ENCODE measurements at places on chromosomes 5 and 9.
A peak's percentile ranks its signal among the peaks of the same experiment; 100 is the strongest.

GRCh38 chr9:15416880-15417279, 5.8 kb upstream of the SNAPC3 start:
- H3K27ac ChIP-seq = no peak overlapping the region
- peaks cover 18% of the 10 kb centered on the region for H3K27me3 ChIP-seq
- H3K36me3 ChIP-seq = no peaks in the 10 kb centered on the region
- no peak overlapping the region for H3K4me3 ChIP-seq
- no peak for DNase-seq

DNA sequence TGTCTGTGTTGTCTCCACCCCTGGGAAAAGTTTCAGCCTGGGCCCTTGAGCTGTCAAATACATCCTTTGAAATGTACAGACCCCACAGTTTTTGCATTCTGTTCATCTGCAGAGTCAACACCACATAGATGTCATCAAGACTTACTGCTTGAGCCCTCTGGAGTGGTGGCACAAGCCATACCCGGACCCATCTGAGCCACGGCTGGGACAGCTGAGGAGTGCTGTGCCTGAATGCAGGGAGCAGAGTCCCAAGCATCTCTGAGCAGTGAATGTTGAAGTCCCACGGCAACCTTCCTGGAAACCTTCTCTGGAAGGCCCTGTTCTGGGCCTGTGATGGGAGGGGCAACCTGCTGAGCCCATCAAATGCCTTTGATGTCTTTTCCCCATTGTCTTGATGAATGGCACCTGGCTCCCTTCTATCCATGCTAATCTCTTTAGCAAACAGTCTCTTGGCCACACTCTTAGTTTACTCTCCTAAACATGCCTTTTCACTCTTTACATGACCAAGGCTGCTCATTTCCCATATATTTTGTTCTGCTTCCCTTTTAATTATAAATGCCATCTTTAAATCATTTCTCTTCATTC, 92.5 kb downstream of the ATPSCKMT start:
- H3K4me1 ChIP-seq = no peaks in the 10 kb centered on the region
- no peak overlapping the region for H3K4me3 ChIP-seq
- H3K27ac ChIP-seq = no peak overlapping the region
- no peaks in the 10 kb centered on the region for H3K36me3 ChIP-seq
- H3K27me3 ChIP-seq = peaks cover 2% of the 10 kb centered on the region

GRCh38 chr5:935510-936084, 42.9 kb downstream of the TRIP13 start:
- H3K27ac ChIP-seq = no peak overlapping the region
- no peaks in the 10 kb centered on the region for H3K36me3 ChIP-seq
- H3K4me3 ChIP-seq = no peak overlapping the region
- peaks cover 20% of the 10 kb centered on the region for H3K4me1 ChIP-seq
- DNase-seq = no peak
- no peaks in the 10 kb centered on the region for H3K27me3 ChIP-seq

DNA sequence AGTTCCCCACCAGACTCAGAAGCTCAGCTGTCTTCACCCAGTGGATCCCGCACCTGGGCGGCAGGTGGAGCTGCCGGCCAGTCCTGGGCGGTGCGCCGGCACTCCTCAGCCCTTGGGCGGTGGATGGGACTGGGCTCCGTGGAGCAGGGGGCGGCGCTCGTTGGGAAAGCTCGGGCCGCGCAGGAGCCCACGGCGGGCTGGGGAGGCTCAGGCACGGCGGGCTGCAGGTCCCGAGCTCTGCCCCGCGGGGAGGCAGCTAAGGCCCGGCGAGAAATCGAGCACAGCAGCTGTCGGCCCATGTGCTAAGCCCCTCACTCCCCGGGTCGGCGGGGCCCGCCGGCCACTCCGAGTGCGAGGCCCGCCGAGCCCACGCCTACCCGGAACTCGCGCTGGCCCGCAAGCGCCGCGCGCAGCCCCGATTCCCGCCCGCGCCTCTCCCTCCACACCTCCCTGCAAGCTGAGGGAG, 560.0 kb downstream of the BRINP1 start:
- no peak for DNase-seq
- H3K4me3 ChIP-seq = no peak overlapping the region
- no peaks in the 10 kb centered on the region for H3K4me1 ChIP-seq
- no peaks in the 10 kb centered on the region for H3K27me3 ChIP-seq

DNA sequence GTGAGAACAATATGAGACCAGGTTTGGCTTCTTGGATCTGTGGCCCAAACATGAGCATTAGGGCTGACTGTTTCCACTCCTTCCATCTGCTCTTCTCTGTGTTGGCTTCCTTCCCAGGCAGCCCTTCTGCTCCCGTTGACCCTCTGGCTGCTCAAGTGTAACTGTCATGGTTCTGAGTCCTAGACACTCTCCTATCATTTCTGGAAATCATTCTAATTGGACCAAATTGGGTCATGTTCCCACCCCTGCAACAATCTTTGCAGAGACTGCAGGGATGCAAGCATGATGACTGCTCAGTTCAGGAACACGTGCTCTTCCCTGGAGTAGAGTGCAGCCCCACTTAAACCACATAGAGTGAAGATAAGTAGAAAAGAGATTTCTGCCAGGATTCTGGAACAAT, 741.4 kb downstream of the TAF11L14 start:
- no peaks in the 10 kb centered on the region for H3K36me3 ChIP-seq
- H3K27me3 ChIP-seq = no peaks in the 10 kb centered on the region
- H3K4me1 ChIP-seq = no peaks in the 10 kb centered on the region
- DNase-seq = no peak
- no peak overlapping the region for H3K27ac ChIP-seq

GRCh38 chr5:167063788-167064187, 1227.7 kb upstream of the WWC1 start:
- no peak for DNase-seq
- H3K27me3 ChIP-seq = no peaks in the 10 kb centered on the region
- H3K4me1 ChIP-seq = no peaks in the 10 kb centered on the region
- H3K36me3 ChIP-seq = no peaks in the 10 kb centered on the region

- H3K27me3 ChIP-seq = no peaks in the 10 kb centered on the region
- no peak overlapping the region for H3K4me3 ChIP-seq
- DNase-seq = no peak
- no peak overlapping the region for H3K27ac ChIP-seq
- H3K4me1 ChIP-seq = no peaks in the 10 kb centered on the region
Observed at GRCh38 chr9:32706004-32706724, 70.7 kb upstream of the TAF1L start.

DNA sequence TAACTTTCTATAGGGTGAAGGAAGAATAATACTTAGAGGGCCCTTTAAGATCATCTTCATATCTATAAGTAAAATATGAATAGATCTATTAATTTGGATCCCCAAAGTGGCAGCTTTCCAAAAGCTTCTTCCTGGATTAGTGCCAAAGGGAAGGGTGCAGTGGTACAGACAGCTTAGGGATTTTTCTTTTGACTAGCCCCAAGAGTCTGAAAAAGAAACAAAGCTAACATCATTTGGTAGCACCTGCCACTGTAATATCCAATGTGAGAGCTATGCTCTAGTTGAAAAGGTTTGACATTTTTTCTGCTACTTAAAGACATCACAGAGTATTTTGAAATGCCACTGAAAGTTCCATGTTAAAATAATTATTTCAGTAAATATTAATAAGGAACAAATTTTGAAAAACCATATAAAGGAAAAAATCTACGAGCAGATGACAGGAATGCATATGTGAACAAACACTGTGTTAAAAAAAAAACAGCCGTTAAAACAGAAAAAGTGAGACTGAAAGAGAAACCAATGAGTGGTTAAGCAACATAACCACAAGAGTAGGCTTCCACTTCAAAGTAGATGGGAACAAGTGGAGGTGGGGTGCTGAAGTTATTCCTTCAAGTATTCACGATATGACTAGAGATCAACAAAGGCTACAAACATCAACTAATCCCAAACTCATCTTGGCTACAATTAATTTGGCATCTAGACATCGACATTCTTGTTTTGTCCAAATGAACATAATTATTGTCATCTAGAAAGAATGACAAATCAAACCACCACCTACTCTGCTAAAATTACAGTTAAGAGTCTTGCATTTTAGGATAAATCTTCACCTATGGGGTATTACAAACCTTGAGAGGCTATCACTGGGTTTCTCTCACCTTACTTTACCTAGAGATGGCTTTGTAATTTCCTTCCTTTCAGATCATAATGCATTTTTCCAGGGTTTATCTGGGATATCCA, 137.5 kb downstream of the CPLANE1 start:
- peak; percentile 36 for DNase-seq
- H3K27ac ChIP-seq = peak overlapping the region; percentile 70
- H3K36me3 ChIP-seq = peaks cover 56% of the 10 kb centered on the region
- peaks cover 37% of the 10 kb centered on the region for H3K4me1 ChIP-seq

DNA sequence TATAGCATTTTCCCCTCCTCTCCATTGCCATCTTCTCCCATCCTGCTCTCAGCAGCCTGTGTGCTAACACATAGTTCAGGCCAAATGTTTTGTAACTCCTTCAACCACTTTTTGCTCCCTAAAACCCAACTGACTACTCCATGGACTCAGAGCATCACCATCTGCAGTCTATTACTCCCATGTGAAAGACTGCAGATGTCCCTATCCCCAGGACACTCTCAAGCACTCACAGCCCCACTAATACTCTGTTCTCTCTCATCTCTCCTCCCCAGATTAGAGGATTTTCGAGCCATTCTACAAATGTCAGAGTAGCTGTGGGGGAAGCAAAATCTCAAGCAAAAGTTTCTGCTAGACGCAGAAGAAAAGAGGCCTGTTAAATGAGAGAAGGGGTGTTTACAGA, 99.3 kb downstream of the ITGA1 start:
- H3K27me3 ChIP-seq = peaks cover 10% of the 10 kb centered on the region
- no peak overlapping the region for H3K4me3 ChIP-seq
- H3K36me3 ChIP-seq = no peaks in the 10 kb centered on the region
- H3K4me1 ChIP-seq = no peaks in the 10 kb centered on the region

- no peak overlapping the region for H3K27ac ChIP-seq
- no peak for DNase-seq
- H3K27me3 ChIP-seq = no peaks in the 10 kb centered on the region
- H3K4me1 ChIP-seq = no peaks in the 10 kb centered on the region
- no peak overlapping the region for H3K4me3 ChIP-seq
Observed at GRCh38 chr5:12330381-12330780, 426.1 kb upstream of the CTNND2 start.

- H3K27ac ChIP-seq = no peak overlapping the region
- no peaks in the 10 kb centered on the region for H3K36me3 ChIP-seq
- H3K4me3 ChIP-seq = no peak overlapping the region
- peaks cover 21% of the 10 kb centered on the region for H3K4me1 ChIP-seq
- H3K27me3 ChIP-seq = peaks cover 5% of the 10 kb centered on the region
- no peak for DNase-seq
Observed at GRCh38 chr9:109478665-109479380, 19.3 kb downstream of the PTPN3 start.

GRCh38 chr5:14450018-14450524, 131.5 kb upstream of the OTULINL start:
- H3K36me3 ChIP-seq = peaks cover 11% of the 10 kb centered on the region
- no peak for DNase-seq
- H3K4me3 ChIP-seq = no peak overlapping the region
- H3K27me3 ChIP-seq = no peaks in the 10 kb centered on the region
- H3K27ac ChIP-seq = peak overlapping the region; percentile 70

DNA sequence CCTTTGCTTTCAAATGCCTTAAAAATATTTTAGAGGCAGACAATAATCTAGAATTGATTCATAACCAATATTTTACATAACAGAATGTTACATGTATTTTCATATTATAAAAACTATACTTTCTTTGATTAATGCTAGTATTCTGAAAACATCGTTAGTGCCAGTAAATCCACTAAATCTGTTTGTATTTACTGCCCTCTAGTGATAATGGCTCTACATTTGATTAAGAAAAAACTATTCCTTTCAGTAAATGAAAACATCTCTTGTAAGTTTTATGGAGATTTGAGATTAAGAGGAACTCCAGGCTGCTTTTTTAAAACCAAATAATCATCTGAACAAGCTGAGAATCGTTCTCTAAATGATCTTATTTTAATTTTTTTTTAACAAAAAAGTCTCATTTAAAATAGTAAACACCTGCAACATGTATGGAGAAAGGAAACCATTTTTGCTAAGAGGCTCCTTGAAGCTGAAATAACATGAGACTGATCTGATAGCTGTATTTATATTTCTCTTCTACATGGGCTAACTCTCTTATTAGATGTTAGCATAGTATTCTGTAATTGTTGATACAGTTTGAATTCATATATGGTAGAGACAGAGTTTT, 424.7 kb downstream of the RAB3C start:
- H3K36me3 ChIP-seq = peaks cover 59% of the 10 kb centered on the region
- H3K4me1 ChIP-seq = peaks cover 54% of the 10 kb centered on the region
- no peak overlapping the region for H3K27ac ChIP-seq
- H3K27me3 ChIP-seq = no peaks in the 10 kb centered on the region

DNA sequence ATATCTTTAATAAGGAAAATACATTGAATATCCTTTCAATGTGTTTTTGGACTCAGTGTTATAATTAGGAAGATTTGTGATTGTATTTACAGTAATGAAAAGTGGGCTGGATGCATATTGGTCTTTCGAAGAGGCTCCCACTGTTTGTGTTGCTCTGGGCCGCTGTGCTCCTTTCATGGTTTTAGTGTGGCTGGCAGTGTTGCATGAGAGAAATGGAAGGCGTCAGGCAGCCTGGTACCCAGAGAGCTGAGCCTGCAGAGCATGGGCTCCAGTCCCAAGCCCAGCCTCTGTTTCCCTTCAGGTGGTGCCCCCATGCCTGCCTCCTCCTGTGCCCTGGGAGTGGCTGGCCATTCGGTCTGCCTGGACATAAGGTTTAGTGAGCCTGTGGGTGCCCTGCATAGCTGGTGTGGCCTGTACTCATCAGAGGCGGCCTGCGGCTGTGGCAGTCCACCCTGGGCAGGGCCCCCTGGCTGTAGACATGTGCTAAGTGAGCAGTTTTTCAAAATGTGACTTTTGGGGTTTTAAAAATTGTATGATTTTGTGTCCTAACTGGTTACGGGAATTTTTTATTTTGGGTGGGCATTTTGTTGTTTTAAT, 27.4 kb upstream of the FAM120AOS start:
- H3K36me3 ChIP-seq = peaks cover 75% of the 10 kb centered on the region
- H3K4me1 ChIP-seq = peaks cover 26% of the 10 kb centered on the region
- no peak overlapping the region for H3K4me3 ChIP-seq
- no peaks in the 10 kb centered on the region for H3K27me3 ChIP-seq
- no peak overlapping the region for H3K27ac ChIP-seq

DNA sequence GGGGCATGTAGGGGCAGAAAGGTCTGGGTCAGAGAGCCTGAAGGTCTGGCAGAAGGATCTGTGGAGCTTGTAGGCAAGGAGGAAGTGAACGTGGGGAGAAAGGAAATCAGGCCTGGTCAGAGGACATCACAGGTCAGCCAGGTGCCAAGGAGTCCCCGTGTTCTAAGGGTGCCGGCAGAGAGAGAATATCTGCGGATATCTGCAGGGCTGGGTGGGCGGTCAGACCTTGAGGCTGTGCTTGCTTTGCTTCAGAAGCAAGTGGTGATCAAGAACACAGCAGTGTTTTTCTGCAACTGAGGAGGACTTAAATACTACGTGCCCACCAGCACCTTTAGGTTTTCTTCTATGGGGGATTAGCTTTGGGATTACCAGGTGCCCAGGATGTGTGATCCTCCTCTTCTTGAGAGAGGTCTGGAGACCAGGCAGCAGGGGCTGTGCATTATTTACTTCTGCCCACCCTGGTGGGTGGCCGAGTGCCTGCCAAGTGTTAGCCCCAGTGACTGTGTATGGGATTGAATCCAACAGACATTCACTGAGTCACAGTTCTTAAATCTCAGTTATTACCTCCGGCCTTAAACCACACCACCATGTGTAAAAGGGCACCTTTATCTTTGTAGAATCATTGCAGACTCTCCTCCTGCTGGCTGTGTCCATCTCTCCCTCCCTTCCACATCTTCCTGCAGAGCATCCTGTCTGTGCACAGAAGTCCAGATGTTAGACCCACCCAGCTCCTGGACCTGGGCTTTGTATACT, 12.5 kb upstream of the SHB start:
- peaks cover 3% of the 10 kb centered on the region for H3K4me1 ChIP-seq
- no peak overlapping the region for H3K4me3 ChIP-seq
- H3K27ac ChIP-seq = no peak overlapping the region
- peaks cover 23% of the 10 kb centered on the region for H3K27me3 ChIP-seq
- no peaks in the 10 kb centered on the region for H3K36me3 ChIP-seq

All from activated T-helper 2 cell treated with anti-CD3 and anti-CD28 coated beads, Interferon-gamma antibody, Interleukin-2, Interleukin-4, amounts not matched to agents 10 μg/mL and 5 μg/mL and 100 μg/mL, durations not matched to agents 14 hours and 24 hours and 36 hours (primary cell).